ENCODE measurements at places on chromosomes 12 and 14.
A peak's percentile ranks its signal among the peaks of the same experiment; 100 is the strongest.

- DNase-seq, result peak; percentile 28
Measured at GRCh38 chr14:58947814-58948445, 240.5 kb upstream of the DAAM1 start.

GRCh38 chr12:112013601-112014402 lies 576 bp downstream of the ERP29 start:
- peak; percentile 78 for DNase-seq

DNA sequence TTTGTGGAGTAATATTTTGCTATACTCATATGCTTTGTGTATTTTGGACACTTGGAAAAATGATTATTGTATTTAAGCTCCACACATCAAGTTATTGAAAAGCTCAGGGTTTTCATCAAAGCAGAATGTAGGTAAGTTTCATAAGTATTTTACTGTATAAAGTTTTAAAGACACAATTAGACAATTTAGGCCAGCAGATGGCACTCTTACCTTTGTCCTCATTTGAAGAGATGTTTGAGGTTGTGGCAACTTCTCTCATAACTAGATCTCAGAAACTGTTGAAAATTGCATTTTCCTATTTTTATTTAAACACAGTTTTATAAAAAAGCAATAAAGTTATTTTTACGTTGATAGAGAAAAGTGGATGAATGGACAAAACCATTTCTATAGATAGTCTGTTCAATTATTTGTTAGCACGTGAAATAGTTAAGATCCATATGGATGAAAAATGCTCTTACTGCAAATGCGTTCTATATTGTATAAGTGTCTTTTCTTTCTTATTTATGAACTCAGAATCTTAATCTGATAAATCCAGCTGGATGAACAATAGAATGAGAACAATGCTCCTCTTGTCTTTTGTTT lies 300.0 kb downstream of the AEBP2 start:
- DNase-seq, result peak; percentile 77

DNA sequence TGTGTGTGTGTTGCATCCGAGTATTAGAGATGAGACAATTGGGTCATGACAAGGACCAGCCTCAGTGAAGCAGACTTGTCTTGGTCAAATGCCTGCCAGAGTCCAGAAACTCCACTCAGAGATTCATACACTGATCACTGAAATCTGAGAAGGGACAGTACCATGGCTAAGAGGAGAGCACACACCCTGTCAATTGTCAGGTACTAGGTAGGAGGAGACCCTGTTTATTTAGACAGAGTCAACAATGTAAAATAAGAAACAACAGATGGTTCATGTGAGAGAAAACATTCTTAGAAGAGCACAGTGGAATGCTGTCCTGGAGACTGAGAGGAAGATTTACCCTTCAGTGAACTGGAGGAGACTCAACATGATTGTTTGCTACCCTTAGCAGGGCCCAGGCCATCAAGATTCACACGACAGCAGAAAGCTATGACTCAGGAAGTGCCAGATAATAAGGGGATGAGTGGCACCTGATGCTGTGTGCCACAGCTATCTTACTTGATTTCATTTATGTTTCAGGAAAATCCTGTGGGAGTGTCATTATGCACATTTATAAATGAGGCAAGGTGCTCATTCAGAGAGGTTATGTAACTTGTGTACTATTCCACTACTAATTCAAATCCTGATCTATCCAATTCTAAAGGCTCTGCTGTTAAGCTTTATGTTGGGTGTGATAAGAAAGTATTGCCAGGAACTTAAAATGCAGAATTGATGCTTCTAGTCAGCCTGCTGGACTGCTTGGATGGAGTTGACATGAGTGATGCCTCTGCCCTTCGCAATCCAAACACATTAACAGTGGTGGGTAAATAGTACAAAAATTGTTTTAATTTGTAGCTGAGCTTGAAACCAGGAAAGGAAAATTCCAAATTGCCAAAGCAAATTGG lies 136.6 kb upstream of the NEDD1 start:
- DNase-seq, result no peak

GRCh38 chr12:30440826-30441602 lies 254.7 kb downstream of the IPO8 start:
- DNase-seq, result peak; percentile 28

DNA sequence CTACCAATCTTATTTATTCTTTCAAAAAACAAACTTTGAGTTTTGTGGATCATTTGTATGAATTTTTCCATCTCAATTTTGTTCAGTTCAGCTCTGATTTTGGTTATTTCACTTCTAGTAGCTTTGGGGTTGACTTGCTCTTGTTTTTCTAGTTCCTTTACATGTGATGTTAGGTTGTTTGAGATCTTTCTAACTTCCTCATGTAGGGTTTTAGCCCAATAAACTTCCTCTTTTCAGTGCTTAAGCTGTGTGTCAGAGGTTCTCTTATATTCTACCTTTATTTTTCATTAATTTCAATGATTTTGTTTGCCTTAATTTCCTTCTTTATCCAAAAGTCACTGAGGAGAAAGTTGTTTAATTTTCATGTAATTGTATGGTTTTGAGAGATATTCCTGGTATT lies 860.4 kb upstream of the FBXO33 start:
- no peak for DNase-seq

DNA sequence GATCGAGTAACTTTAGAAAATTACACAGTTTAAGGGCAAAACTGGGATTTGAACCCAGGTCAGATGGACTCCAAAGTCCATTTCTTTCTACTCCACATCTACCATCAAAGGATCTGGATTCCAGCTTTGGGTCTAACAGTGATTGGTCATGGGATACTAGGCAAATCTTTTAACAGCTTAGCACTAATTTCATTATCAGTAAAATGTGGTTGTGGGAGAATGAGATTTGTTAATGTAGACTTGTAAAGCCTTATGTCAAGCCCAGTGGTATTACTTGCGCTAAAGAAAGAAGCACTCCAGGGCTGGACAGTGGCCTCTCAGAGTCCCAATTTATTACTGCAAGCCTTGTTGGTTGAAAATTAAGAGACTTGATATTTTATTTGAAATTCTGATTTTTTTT lies 65.2 kb upstream of the MANSC4 start:
- no peak for DNase-seq

DNA sequence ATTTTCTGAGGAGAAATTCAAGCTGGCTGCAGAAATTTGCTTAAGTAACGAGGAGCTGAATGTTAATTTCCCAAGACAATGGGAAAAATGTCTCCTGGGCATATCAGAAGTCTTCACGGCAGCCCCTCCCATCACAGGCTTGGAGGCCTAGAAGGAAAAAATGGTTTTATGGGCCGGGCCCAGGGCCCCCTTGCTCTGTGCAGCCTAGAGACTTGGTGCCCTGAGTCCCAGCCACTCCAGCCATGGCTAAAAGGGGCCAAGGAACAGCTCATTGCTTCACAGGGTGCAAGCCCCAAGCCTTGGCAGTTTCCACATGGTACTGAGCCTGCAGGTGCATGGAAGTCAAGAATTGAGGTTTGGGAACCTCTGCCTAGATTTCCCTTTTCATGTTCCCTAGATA lies 24.3 kb upstream of the HSP90AA1 start:
- no peak for DNase-seq

All from fibroblast of upper back skin (primary cell).